ENCODE measurements at places on chromosomes 3 and 15.

- DNase-seq, result peak; percentile 77
These were observed at the start of gene SEMA6D for GRCh38 chr15:47717036-47717612. Gene SEMA6D, plus strand, starts transcription at chr15:47717505. Its CDS starts 42,294 bp downstream, at chr15:47759799.

DNA sequence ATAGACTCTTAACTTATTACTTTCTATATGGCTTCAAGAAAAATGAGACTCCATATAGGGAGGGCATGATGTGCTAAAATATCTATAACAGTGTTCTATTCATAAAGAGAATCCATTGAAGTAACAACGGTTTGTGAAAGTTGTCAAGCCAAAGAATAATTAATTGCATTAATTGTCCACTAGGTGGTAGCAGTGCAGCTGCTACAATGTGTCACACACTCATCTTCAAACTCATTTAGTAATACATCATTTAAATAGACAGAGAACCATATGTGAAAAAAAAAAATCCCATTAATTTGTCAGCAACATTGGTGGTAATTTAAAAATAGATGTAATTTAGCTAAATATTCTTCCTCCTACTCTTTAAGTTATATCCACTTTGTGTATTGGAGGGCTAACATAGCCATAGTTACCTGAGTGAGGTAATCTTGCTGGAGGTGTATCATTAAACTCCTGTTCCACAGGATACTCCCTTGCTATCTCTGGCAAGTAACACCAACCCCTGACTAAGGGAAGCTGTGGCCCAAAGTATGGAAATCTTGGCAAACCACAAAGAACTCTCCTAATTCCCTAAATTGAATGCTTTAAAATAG, 3.7 kb upstream of the CPA3 start:
- no peak for DNase-seq

- no peak for DNase-seq
These were observed 805.8 kb downstream of the NAALADL2 start for GRCh38 chr3:175664911-175665310.

GRCh38 chr3:17945799-17946399, 203.5 kb upstream of the TBC1D5 start:
- DNase-seq, result no peak

DNA sequence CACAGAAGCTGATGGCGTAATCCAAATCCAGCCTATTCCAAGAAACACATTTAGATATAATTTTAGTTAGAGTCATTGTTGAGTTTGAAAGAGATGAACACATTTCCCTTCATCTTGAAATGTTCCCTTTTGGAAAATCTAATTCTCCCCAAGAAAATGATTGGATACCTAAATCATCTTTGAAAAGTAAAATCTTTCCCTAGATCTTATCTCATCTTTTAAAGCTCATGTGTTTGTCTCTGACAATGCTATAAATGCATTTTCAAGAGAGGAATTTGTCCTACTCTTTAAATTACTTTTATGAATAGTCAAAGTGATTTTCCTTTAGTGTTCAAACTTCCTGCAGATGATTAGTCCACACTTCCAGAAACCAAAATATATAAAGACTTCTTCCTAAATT, 82.6 kb upstream of the CNTN6 start:
- DNase-seq, result no peak

- DNase-seq, result no peak
These were observed 69.6 kb downstream of the APBA2 start for GRCh38 chr15:28955160-28955992.

GRCh38 chr15:66180531-66181097, 72.9 kb downstream of the MEGF11 start:
- no peak for DNase-seq

DNA sequence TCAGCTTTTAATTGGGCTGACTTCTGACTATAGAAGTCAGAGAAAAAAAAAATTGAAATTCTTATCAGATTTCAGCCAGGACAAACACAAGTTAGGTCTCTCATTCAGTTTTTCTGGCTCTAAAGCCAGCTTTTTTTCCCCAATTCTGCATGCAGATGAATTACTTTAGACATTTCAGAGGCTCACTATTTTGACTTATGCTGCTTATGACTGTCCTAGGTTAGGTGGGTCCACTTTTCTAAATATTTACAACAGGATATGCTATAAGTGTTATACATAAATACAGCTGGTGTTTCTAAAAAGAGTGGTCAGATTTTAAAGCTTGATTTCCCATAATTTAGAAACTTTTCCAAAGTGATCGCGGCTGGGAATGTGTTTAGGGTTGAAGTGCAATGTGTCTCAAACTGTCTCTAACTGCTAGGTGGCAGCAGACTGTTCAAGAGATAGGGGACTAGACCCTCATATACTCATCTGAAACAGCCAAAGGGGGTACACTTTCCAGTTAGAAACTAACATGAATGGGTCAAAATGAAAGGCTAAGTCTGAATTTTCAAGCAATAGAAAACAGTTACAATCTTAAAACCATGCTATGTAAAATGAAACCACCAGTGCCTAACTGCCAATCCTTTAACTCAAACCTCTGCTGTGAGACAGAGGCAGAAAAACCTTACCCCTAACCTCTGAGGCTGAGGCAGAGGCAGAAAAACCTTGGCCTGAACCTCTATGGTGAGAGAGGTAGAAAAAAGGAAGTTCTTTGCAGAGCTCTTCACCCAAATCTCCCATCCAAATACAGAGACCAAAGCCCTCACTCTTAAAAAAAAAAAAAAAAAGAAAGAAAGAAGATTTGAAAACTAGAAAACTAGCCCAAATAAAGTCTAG, 596.0 kb downstream of the NTRK3 start:
- DNase-seq, result no peak

GRCh38 chr3:32146746-32147211, 40.4 kb downstream of the GPD1L start:
- no peak for DNase-seq
